ENCODE measurements at places on chromosomes 4 and X.

DNA sequence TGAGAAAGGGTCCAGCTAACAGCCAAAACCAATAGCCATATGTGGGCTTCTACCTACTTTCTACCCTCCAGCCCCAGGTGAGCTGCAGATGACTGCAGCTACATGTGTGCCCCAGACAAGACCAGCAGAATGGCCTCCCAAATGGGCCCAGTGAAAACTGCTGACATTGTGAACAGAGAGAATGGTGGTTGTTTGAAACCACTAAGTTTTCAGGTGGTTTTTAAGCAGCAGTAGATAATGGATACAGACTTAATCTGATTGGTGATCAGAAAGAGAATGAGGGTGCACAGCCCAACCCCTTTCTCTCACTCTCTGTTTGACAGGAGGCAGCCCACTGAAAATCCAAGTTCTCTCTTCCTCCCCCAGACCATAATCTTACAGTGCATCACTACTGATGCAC lies 42.5 kb upstream of the BBS12 start:
- DNase-seq: no peak

GRCh38 chr4:8700531-8700930 lies 108.0 kb downstream of the CPZ start:
- no peak for DNase-seq

GRCh38 chrX:41823402-41823801 lies 99.4 kb downstream of the GPR82 start:
- DNase-seq: no peak

- no peak for DNase-seq
Measured at GRCh38 chr4:159480826-159481225, 377.9 kb downstream of the RAPGEF2 start.

- DNase-seq: no peak
Measured at GRCh38 chr4:144171697-144172096, 31.2 kb upstream of the GYPA start.

- DNase-seq: no peak
Measured at GRCh38 chrX:139890991-139891700, 41.7 kb downstream of the ATP11C start.

- no peak for DNase-seq
Measured at GRCh38 chr4:68734095-68734494, 63.6 kb upstream of the UGT2B15 start.

- no peak for DNase-seq
Measured at GRCh38 chrX:36856849-36857248, 151.3 kb upstream of the FAM47C start.

DNA sequence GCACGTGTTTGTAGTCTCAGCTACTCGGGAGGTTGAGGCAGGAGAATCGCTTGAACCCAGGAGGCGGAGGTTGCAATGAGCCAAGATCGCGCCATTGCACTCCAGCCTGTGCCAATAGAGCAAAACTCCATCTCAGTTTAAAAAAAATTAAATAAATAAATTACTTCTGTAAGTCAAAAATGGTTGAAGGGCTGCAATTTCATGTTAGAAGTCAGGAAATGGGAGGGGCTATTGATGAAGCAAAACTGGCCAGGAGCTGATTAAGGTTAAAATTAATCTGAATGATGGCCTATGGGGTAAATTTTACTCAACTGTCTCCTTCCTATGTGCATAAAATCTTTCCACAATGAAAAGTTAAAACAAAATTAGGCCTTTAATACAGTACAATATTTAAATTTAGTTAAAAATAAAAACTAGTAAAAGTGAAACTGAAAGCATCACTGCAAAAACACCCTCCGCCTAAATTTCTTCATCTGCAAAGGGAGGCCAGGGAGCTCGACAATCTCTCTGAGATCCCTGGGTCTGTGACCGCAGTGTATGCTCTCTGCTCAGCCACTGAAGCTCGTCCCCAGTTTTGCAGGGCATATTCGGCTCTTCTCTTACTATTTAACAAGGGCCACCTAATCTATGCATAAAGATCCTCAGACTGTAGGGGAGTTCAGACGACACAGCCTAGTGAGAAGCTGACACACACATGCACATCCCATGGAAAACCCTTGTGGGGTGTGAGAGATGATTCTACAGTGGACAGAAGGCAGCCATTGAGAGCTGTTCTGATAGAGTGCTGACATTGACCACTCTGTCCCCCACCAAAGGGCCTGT lies 57.2 kb downstream of the IRF2 start:
- DNase-seq: no peak

DNA sequence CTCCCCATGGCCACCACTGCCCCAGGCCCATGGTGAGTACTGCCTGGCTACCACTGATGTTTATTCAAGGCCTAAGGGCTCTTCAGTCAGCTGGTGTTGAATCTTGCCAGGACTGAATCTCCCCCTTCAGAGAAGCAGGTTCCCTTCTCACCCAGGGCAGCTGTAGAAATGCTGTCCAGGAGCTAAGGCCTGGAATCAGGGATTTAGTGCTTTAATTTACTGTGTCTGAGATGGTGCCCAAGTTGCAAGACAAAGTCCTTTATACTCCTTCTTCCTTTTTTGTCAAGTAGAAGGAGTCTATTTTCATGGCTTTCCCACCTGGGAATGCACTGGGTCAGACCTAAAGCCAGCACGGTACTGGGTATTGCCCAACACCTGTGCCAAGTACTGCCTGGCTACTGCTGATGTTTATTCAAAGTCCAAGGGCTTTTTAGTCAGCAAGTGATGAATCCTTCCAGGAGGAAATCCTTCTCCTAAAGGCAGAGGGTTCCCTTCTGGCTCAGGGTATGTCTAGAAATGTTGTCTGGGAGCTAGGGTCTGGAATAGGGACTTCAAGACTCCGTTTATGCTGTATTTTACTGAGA lies 117.6 kb upstream of the ATOH1 start:
- DNase-seq: no peak

GRCh38 chr4:145937971-145938611 lies 532 bp downstream of the ZNF827 start:
- DNase-seq: peak; percentile 22

- DNase-seq: no peak
Measured at GRCh38 chr4:35689870-35690269, 554.4 kb downstream of the ARAP2 start.

DNA sequence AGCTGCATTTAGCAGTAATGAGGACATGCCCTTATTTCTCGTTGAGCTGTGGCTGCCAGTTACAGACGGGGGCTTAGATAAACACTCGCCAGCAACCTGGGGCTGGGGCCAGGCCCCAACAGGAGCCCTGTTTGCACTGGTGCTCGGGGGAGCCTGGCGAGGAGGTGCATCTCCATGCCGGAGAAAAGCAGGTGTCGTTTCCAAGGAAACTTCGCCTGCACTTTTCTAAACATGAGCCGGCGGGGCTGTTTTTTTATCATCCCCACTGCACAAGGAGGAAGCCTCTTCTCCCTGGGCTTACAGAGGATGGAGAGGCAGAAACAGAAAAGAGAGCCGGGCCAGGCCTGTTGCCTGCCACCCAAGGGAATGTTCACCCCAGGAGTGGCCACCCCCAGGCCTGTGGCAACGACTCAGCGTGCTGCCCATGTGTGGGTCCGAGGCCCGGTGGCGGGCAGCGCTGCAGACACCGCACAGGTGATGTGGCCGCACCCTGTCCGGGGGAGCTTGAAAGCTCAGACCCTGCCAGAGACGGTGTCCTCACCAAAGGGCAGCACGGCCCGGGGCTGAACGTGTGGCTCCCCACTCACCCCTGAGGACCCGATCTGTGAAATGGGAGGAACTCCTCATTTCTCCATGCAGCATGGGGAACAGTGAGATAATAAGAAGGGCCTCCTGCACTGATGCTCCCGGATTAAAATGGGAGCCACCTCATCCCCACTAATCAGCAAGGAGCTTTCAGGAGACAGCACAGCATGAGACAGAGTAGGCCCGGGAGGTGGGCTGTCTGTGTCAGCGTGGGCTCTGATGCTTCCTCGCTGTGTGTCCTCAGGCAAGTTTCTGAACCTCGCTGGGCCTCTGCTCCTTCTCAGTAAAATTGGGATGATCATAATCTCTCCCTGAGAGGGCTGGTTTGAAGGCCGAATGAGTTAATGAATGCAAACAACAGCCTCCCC lies 33.8 kb upstream of the ADRA2C start:
- no peak for DNase-seq

GRCh38 chr4:673349-674091 lies 556 bp downstream of the ATP5ME start:
- DNase-seq: no peak

DNA sequence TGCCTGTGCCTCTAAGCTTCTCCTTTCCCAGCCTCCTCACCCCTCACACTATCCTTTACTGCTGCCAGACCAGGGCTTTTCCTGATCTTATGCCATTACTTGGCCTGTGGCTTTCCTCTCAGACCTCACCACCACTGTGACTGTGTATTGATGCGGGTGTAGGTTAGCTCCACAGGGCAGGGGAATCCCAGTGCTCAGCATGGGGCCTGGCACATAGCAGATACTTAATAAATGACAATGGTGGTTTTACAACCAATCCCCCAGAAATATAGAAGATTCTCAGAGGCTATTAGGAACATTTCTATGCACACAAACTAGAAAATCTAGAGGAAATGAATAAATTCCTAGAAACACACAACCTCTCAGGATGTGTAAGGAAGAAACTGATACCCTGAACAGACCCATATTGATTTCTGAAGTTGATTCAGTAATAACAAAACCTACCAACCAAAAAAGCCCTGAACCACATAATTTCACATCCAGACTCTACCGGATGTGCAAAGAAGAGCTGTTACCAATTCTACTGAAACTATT lies 129.6 kb upstream of the QRFPR start:
- DNase-seq: no peak
